ENCODE measurements at places on chromosomes 1 and 21.
A peak's percentile ranks its signal among the peaks of the same experiment; 100 is the strongest.

DNA sequence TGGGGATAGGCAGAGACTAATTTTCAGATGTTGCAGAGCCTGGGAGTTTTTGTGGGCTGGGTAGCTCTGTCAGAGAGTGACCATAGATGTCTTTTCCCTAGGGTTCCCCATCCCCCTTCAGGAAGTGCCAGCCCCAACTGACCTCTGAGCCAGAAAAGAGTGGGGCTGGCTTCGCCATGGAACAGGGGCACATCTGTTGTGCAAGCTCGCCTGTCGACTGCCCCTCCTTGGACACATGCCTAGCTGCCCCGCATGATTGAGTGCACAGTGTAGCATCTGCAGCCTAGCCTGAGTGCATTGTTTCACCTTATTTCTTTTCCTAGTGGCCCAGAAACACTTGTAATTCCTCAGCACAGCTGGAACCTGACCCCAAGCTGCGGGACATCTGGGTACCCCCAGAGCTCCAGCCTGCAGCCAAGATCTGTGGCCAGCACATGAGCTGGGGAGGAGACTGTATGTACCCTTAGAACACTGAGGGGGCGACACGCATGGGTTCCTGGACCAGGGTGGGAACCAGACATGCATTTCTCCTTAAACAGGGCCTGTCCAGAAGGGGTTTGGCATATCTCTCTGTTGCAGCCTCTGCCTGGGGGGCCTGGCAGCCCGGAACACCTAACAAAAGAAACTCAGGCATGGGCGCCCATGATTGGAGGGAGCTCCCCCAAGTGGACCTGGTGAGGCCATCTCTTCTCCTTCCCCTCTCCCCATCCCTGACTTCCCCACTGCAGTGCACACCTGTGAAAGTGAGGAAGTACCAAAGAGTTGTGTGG lies 55.2 kb downstream of the SYT14 start:
- no peak for DNase-seq

- DNase-seq: no peak
These were observed 8.8 kb downstream of the TNR start for GRCh38 chr1:175734642-175735041.

DNA sequence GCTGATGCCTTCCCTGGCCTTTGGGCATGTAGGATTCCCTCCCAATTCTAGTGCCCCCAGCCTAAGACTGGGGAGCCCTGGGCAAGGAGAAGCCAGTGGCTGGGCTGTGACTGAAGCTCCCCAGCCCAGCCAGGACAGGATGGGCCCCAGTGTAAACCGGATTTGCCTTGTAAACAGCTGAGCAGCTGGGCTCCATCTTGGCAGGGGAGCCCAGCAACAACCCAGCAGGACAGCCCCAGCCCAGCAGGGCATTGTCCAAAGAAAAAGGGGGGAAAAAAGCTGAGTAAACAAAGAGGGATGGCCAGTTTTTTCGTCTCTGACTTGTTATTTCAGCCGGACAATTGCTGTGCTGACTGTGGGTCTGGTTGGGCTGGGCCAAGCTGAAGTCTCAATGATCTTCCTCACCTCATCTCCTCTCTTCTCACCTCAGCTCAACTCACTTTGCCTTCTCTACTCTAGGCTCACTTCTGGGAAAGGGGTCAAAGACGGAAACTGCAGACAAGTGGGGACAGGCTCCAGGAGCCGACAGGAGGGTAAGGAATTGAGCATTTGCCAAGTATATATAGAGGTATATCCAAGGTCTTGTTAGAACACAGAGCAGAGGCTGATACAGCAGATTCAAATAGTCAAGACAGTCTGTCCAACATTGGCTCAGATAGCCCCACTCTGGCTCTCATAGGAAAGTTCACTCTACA lies 97.7 kb downstream of the TMEM53 start:
- peak; percentile 16 for DNase-seq

GRCh38 chr1:5475572-5475971 lies 516.7 kb downstream of the NPHP4 start:
- no peak for DNase-seq

GRCh38 chr1:93694819-93695218 lies 13.2 kb upstream of the BCAR3 start:
- DNase-seq: no peak

DNA sequence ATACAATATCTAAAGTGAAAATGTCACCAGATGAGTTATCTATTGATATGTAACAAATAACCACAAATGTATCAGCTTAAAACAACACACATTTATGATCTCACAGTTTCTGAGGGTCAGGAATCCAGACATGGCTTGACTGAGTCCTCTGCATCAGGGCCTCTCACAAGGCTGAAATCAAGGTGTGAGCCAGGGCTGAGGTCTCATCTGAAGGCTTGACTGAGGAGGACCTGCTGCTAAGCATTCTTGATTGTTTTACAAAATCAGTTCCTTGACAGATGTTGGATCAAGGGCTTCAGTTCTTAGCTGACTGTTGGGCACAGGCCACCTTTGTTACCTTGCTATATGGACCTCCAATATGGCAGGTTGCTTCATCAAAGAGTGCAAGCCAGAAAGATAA lies 483.7 kb downstream of the CAMTA1 start:
- no peak for DNase-seq

GRCh38 chr1:204155881-204156280 lies 4.0 kb upstream of the ETNK2 start:
- no peak for DNase-seq

- DNase-seq: no peak
These were observed 348.7 kb downstream of the CHRM3 start for GRCh38 chr1:239735111-239735510.

DNA sequence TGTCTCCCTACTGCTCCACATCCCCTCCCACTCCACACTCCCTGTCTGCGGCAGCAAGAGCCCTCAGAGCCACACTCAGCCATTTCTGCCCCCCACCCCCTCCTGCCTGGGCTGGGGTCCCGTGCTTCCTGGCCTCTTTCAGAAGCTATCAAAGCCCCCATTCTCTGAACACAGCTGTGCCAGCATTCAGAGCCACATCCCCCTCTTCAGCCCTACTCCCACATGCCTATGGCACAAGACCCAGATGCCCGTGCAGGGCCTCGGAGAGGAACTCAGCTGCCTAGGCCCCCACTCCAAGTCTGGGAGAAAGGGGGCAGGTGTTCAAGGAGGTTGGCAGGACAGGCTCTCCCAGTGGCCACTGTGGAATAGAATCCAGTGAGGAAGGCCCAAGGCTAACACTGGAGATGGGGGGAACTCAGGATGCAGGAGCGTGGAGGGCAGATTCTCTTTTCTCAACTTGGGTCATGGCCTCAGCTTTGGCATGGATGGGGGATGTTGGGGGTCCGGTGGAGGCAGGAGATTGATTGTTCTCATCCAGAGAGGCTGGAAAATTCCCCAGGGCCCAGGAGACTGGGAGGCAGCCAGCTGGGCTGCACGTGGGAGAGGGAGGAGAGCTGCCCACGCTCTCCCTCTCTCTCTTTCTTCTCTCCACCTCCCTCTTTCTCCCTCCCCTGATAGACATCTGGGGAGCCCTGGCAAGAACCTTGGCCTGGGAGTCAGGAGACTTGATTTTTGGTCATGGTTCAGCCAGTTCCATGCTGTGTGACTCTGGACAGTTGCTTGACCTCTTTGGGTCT lies 3.5 kb upstream of the BCAN start:
- DNase-seq: no peak

DNA sequence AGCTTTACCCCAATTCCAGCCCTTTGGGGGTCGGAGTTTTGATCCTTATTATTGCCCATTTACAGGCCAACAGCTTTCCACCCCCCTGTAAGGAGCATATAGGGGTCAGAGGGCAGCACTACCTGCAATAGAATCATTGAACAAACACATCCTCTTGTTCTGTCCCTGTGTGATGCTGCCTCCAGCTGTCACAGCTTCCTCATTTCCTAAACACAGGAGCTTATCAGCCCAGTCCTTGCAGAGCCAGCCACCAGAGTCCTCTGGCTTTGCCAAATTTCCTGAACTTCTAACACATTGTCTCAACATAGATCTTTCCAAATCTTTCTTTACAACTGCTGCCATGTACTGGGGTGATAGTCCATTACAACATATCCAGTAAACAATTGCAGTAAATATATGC lies 32.8 kb upstream of the PTBP2 start:
- DNase-seq: peak; percentile 24

DNA sequence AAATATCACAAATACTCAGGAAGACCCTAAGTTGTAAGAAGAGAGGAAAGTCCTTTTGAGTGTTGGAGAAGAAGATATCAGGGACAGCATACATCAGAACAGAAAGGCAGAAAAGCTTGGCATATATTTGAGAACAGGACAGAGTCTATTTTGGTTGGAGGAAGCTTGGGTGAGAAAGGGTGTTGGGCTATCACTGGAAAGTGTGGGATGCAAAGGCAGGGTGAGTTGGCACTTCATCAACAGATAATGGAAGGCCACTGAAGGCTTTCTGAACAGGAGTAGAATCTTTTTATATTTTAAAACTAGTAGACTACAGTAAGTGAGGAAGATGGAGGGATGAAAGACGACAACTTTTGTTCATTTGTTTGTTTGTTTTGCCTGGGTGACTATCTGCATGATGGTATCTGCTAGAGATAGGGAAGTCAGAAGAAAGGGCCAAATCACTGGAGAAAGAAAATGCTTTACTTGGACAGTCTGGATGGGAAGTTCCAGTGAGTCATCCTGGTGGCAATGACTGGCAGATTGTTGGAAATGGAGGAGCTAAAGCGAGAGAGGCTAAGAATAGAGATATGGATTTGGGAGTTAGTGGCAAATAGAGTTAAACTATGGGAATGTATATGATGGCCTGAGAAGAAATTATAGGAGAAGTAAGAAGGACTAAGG lies 33.7 kb upstream of the KCNA2 start:
- no peak for DNase-seq

- no peak for DNase-seq
These were observed 3.9 kb upstream of the KRTAP10-6 start for GRCh38 chr21:44596068-44596725.

DNA sequence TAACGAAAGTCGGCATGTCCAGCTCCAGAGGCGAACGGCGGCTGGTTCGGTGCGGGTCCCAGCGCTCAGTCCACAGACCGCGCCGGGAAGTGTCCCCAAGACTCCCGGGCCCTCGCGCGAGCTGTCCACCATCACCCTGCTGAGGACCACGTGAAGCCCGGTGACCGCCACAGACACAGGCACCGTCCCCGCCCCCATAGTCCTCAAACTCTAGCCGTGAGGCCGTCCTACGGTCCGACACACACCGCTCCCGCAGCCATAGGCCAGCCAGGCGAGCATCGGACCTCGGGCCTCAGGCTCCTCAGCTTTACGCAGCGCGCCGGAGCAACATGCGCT lies 535 bp downstream of the SETD4 start:
- DNase-seq: no peak

DNA sequence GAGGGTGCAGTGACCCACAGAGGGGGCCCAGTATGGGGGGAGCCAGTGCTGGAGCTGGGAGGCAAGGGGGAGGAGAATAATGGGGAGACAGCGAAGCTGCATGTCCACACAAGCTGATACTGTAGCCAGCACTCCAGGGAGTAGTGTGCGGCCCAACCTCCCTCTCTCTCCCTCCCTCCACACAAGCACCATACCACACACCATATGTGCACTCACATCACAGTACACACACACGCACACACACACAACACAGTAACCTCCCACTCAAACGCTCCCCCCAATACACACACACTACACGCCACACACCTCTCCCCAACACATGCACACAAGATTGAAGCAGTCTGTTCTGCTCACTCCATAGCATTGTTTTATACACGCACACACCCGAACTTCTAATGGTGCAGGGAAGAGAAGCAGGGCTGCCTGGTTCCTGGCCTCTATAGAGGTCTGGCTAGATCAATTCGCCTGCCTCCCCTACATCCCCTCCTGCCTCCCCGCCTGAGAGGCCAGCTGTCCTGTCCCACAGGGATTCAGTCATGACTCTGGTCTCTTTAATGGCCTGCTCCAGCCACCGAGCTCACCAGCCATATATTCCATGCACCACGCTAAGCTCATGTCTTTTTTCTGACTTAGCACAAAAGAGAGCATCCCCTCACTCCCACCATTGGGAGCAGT lies 3.8 kb downstream of the NCDN start:
- DNase-seq: no peak

DNA sequence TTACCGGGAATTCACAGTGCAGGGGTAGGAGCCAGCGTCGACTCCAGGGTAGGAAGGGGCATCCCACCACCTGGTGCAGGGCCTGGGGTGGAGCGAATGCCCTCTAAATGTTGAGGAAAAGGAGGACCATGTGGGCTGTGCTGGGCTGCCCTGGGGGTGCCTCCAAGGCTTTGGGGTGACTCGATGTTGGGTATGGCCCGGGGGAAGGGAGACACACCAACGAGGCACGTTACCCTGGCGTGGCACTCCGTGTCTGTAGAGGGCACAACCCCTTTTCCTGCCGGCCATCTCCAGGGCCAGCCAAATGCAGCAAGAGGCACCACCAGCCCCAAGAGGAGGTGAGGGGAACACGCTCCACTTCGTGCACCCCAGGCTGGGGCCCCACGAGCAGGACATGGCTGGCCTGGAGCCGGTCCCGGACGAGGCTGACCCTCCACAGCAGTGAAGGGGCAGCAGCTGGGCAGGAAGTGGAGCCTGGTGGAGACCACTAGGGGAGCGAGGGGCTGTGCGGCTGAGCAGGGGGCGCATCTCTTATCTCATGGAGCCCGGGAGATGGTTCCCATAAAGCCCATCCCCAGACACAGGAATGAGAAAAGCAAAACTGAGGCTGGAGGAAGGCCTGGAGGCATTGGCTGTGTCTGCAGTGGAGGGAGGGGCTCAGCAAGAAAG lies 11.2 kb downstream of the ACTRT2 start:
- no peak for DNase-seq

DNA sequence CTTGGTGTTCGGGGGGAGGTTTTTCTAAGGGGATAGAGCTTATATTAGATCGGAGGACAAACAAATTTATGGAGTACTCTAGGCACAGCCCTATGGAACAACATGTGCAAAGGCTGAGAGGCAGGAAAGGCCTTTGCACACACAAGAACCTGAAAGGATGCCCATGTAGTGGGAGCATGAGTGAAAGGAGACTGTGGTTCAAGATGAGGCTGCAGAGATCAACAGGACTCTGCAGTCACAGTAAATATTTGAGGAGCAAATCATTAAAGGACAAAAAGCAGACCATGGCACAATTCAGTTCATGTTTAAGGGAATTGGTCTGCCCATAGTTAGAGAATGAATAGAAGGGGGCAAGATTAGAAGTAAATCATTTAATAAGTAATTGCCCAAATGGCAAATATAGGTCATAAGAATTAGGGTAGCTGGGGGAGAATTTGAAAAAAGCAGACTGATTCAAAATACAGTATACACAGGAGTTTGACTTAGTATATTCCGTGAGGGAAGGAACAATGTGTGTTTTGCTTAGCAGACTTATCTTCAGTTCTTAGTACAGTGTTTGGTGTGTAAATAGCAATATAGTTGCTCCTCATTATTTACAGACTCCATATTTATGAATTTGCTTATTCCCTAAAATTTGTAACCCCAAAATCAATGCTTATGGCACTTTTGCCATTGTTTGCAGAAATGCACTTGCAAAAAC lies 268.1 kb downstream of the SEC16B start:
- no peak for DNase-seq

- peak; percentile 88 for DNase-seq
These were observed at the start of gene ELF3 for GRCh38 chr1:202010180-202011015. Gene ELF3 (plus strand): TSS chr1:202010587. CDS start chr1:202011137, 550 bp downstream.

GRCh38 chr1:111733183-111733991 lies 5.8 kb downstream of the INKA2 start:
- DNase-seq: no peak

- DNase-seq: peak; percentile 24
These were observed 3.3 kb upstream of the C1orf174 start for GRCh38 chr1:3903141-3904005.

GRCh38 chr1:68438310-68438709 lies 11.4 kb downstream of the RPE65 start:
- no peak for DNase-seq

- DNase-seq: no peak
These were observed 594 bp upstream of the EXO5 start for GRCh38 chr1:40507973-40508372.
